ENCODE measurements at places on chromosomes 1 and 21. TPM values are rescaled to one million over a fixed set of nuclear protein-coding genes. Genes with fewer than 3 reads are reported as not detected.

DNA sequence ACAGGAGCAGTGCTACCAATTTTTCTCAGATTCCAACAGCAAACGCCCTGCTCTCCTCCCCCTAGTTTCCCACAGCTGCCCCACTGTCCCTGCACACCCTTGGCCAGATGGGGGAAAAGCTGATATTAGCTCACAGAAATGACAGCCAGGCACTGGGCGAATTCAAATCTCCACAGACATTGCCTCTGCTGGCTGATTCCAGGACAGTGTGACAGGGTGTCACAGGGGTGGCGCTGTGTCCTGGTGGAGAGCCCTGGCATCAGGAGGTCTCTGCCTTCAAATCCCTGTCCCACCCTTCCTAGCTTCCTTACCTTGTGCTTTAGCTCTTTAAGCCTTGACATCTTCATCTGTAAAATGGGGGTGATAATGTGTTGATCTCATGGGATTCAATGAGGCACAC lies 10.4 kb downstream of the OLIG1 start:
- no peak for DNase-seq

- DNase-seq, result no peak
Observed at GRCh38 chr1:119808491-119808890, 2.8 kb downstream of the REG4 start.

DNA sequence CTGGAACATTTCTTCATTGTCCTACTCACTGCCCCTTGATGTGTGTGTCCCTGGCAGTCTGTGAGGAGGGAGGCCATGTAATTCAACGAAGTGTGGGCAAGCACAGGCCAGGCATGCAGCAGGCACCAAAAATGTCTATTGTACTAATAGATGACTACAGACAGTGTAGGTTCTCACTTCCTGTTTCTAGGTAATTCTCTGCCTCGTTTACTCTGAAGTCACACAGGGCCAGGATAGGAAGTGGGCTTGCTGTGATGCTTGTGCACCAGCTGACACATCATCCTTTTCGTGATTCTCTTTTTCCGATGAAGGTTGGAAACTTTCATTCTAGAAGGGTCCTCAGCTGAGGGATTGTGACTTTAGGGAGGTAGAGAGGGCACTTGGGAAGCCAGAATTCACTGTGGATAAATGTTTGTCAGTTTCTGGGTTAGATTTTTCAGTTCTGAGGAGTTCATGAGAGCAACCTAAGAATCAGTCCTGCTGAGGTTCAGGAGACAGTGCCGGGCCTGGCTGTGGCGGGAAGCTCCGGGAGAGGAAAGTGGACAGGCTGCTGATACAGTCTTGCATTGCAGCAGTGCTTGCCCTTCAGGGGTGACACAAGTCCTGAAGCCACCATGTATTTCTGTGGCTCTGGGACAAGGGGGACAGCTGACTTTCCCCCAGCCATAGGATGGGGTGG lies 4.3 kb upstream of the CSF1 start:
- DNase-seq, result no peak

DNA sequence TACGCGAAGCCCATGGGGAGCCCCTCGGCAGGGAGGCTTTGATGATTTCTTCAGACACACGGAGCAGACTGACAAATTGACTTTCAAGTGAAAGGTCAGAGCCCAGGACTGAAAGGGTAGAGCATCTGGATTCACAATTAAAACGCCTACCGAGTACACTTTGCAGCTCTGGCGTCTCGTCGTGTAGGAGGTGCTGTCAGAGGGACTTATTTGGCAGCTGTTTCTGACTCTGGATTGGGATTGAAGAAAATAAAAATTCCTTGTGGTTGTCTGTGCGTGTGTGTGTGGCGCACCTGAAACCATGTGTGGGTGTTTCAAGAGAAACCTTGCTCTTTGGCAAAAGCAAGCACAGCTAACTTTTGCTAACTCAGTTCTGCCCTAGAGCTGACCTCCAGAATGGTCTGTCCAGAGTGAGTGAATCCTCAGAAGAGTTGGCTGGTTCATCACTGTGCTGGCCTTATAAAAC lies 348.7 kb downstream of the HLX start:
- no peak for DNase-seq

BATF3 gene
- total RNA-seq, result 1.0 TPM

MYOM3 gene
- total RNA-seq, result 0.11 TPM

DNA sequence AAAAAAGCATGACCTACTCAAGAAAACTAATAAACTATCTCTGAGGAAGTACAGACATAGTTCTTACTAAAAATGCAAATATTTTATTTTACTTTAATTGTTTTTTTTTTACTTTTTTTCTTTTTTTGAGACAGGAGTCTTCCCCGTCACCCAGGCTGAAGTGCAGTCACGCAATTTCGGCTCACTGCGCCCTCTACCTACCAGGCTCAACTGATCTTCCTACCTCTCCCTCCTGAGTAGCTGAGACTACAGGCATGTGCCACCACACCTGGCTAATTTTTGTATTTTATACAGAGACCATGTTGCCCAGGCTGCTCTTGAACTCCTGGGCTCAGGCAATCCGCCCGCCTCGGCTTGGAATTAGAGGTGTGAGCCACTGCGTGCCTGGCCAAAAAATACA lies 1263.1 kb downstream of the KCNT2 start:
- no peak for DNase-seq

DNA sequence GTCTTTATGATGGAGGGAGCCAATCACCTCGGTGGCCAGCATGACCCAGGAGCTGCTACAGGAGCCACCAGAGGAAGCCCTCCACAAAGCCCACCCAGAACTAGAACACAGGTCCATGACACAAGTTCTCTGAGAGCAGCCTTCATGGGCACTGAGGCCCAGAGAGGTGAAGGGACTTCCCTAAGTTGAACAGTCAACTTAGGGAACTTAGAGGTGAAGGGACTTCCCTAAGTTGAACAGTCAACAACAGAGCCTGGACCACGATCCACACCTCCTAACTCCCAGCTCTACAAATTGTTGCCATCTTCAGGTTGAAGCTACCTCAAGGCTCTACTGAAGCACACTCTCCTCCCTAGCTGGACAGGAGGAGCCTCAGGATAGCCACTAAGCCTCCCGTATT lies 132.7 kb downstream of the CCDC185 start:
- no peak for DNase-seq

BEND5 gene
- total RNA-seq, result 11.3 TPM

DNA sequence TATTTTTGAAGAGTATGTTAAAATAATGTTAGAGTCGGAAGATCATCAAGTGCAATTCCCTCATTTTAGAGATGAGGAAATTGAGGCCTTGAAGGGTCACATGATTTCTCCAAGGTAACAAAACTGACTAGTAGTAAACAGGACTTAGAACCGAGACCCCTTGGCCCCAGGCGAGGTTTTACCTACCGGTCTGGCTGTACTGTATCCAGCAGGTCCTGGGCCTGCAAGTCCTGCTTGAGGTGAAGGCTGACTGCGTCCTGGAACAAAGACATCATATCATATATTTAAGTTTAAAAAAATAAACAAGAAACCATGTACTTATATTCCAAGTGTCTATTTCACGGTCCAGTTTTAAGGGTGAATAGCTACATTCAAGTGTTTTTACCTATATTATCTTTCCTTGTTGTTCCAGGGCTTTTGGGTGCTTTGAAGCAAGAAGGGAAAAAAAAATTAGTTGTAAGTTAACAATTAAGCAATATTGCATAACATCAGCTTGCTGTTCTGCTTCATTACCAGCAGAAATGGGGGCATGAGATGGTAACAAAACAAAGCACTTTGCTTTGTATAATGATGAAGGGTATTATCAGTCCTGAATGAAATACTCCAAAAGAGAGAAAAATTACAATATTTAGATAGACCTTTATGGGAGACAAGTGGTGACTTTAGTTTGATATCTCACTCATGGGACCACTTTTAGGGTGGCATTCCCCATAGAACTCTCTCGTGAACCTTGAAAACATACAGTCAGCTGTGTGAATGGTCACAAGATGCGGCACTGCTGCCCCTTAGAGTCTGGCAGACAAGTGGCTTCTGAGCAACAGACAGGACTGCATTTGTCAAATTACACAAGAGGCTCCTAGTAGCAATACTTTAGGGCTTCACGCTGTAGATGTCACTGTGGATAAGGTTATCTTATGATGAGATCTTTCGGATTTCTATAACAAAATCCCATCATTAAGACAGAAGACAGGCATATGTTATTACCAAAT lies 29.8 kb upstream of the CFAP298 start:
- DNase-seq, result no peak

PDE9A gene
- 26.5 TPM for total RNA-seq

SELENBP1 gene
- 51.1 TPM for total RNA-seq

MAN1C1 gene
- total RNA-seq, result 2.9 TPM

Measured in mesothelial cell of epicardium (in vitro differentiated cells).